ENCODE measurements at places on chromosomes 11 and 22.

DNA sequence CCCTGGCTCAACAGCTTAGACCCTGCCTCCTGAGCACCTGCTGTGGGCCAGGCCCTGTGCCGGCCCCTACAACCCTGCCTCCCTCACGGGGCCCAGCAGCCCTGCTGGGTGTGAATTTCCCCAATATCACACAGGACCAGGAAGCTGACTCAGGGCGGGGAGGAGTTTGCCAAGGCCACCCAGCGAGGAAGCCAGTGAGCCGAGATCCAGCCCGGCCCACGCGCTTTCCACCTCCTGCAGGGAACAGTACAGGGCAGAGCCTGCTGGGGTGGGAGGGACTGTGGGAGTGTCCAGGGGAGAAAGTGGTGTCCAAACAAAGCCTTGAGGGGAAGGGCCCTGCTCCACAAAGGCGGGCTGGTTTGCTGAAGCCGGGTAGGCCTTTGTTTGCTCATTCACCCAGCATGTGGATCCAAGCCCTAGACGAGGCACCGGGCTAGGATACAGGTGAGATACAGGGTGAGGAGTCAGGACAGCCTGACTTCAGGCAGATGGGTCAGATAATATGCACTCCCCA is 26.8 kb downstream of the RPL3 start:
- no peak for DNase-seq

- DNase-seq, result no peak
Measured at GRCh38 chr22:24068377-24068680, 57.2 kb downstream of the CABIN1 start.

DNA sequence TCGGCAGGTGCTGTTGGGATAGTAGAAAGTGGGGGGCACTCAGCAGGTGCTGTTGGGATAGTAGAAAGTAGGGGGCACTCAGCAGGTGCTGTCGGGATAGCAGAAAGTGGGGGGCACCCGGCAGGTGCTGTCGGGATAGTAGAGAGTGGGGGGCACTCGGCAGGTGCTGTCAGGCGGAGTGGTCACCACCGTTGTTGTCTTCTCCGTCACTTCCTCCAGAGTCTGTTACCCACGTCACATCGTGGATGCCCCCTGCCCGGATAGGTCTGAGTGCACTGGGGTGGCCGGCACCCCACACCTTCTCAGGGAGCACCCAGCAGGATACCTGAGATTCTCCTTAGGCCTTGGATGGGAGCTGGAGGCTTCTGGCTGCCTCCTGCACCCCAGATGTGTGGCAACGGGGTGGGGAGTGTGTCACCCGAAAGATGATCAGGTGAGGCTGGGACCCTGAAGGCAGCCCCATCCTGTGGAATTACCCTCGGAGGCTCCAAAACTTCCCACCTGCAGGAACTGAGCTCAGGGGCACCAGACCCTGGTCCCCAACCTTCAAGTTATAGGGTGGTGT is 24.1 kb upstream of the KRTAP5-7 start:
- DNase-seq, result no peak

DNA sequence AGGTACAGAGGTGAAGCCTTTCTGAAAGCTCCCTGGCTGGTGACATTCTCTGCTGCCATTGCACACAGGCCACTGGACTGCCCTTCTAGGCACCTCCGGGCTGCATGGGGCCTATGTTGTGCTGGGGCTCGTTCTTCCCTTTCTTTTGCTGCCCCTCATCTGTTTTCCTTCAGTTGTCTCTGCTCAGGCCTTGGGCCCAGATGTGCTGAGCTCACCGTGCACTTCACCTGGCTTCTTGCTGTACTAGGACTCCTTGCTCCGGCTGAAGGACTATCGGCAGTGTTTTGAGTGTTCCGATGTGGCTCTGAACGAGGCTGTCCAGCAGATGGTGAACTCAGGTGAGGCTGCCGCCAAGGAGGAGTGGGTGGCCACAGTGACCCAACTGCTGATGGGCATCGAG is 59.4 kb downstream of the CABIN1 start:
- no peak for DNase-seq

GRCh38 chr11:65445604-65446445 is 23.2 kb downstream of the NEAT1 start:
- DNase-seq, result no peak

DNA sequence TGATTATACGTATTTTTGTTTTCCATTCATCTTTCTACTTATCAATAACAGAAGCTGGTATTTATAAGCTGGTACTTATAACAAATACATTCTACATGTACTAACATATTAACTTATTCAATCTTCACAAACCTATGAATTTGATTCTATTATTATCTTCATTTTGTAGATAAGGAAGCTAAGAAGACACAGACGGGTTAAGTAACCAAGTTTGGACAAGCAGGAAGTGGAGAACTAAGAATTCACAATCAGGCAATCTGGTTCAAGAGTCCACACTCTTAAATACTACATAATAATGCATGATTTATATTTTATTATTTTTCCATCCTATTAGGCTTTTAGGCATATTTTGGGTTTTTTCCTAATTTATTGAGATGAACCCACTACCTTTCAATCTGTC is 25.0 kb downstream of the FCHSD2 start:
- no peak for DNase-seq

- no peak for DNase-seq
Measured at GRCh38 chr11:67617243-67617953, 10.7 kb downstream of the NDUFV1 start.

DNA sequence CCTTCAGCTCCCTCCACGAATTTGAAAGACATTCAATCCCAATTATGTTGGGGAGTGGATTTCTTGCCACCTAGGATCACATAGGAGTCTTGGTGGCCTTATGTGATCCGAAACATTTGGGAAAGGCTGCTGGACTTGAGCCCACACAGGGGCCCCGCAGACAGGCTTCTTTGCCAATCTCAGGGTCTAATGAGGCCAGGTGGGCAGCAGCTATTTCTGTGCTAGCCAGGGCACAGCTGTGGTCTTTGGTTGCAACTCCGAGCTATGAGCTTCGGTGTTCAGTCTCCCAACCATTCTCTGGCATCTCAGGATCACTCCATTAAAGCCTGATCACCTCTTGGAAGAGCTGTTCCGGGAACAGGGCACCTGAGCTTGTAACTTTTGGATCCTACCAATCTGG is 84.4 kb downstream of the TP53I11 start:
- DNase-seq, result no peak

GRCh38 chr11:18063125-18063524 is 17.1 kb upstream of the TPH1 start:
- DNase-seq, result no peak

- DNase-seq, result no peak
Measured at GRCh38 chr11:119441898-119442243, 18.9 kb upstream of the THY1 start.

DNA sequence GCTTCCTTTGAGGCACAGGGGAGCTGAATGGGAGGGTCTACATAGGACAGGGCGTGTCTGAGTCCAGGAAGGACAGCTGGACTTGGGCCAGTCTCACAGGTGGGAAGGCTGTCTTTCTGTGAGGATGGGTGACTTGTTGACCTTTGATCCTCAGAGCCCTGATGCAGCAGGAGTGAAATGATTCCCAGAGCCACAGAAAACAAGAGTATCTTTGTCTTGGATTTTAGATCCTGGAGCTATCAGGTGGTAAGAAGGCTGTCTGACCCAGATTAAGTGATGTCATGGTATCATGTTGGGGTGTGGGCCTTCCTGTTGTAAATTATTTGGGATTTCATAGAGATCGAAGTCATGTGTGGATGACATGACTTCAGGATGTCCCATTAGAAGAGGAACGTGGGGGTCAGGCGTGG is 15.0 kb downstream of the PTPRJ start:
- no peak for DNase-seq

GRCh38 chr11:36062796-36063365 is 119.0 kb downstream of the LDLRAD3 start:
- no peak for DNase-seq

DNA sequence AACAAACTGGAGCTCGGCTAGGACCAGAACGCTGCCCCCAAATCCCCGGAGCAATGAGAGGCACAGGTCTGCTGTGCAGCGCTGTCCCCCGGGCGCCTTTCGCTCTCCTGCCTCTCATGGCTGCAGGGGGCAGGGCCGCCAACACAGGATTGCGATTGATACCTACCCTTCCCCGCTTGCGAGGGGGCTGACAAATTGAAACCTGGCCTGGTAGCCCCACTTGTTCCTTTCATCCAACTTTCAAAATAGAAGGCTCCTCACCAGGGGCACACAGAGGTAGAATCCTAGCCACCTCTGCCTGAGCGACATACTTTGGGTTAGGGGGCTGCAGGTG is 642 bp upstream of the CASTOR1 start:
- no peak for DNase-seq

Measured in activated CD4-positive, alpha-beta T cell treated with anti-CD3 and anti-CD28 coated beads for 4 hours (primary cell).